ENCODE measurements at places on chromosomes 11 and 22. TPM values are rescaled to one million over a fixed set of nuclear protein-coding genes. Genes with fewer than 3 reads are reported as not detected.

The MAP6 gene
- total RNA-seq, result 0.51 TPM

DNA sequence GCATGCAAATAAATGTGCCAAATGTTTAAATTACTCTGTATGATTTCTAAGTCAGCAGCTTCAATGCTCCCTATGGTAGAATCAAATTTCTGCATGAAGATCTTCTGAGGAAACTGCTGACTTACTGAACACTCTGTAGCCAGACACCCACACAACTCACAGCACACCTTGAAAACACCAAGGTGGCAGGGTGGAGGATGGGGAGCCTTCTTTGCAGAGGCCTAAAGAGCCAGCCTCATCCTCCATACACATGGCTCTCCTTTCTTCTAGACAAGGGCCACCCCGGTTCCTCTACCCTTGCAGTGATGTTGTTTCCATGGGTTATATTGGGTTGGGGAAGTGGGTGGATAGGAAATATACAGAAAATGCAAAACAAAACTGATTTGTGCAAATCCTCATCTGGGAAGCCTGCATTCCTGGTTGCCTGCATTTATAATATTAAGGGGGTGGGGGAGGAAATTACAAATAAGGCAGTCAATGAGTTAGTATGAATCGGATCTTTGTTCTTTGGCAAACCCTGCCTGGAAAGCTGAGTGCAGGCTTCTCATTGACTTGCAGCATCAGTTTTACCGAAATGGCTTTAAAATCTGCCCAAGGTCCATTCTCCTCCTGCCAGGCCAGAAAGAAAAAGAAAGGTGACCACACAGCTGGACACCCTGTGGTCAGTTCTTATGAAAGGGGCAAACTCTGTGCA, 15.8 kb upstream of the ETS1 start:
- DNase-seq, result no peak

The C11orf52 gene
- 0.47 TPM for total RNA-seq

DNA sequence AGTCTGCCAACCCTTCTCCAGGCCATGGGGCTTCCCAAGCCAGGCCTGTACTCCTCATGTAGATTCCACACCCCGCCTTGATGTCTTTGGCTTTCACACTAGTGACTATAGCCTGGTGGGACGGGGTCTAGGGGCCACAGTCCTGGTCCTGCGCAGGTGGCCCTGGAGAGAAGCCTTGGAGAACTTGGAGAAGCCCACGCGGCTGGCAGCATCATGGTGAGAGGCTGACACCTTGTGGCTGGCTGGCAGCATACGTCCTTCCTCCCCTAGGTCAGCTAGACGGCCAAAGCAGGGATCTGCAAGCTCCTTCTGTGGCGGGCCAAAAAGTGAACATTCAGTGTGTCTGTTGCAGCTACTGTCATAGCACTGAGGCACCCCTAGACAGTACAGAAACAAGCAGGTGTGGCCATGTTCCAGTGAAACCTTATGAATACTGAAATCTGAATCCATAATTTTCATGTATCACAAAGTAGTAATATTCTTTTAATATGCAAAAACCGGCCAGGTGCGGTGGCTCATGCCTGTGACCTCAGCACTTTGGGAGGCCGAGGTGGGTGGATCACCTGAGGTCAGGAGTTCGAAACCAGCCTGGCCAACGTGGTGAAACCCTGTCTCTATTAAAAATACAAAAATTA, 42.0 kb downstream of the FAM83F start:
- DNase-seq, result peak; percentile 90

The OR5A1 gene
- under 0.01 TPM for total RNA-seq

GRCh38 chr11:72770799-72771198, 18.6 kb upstream of the ARAP1 start:
- DNase-seq, result no peak

GRCh38 chr11:132541794-132542193, 990.5 kb downstream of the OPCML start:
- no peak for DNase-seq

The IL10RA gene
- total RNA-seq, result 0.09 TPM

GRCh38 chr11:76030968-76031590, 175.2 kb downstream of the WNT11 start:
- peak; percentile 72 for DNase-seq

The NCF4 gene
- total RNA-seq, result 0.17 TPM

The RAPSN gene
- total RNA-seq, result 0.19 TPM

DNA sequence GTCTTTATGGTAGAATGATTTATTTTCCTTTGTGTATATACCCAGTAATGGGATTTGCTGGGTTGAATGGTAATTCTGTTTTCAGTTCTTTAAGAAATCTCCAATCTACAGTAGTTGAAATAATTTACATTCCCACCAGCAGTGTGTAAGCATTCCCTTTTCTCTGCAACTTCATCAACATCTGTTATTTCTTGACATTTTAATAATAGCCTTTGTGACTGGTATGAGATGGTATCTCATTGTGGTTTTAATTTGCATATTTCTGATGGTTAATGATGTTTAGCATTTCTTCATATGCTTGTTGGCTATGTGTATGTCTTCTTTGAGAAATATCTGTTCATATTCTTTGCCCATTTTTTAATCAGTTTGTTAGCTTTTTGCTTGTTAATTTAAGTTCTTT, 901.2 kb downstream of the METTL15 start:
- DNase-seq, result no peak

The GSTP1 gene
- total RNA-seq, result 1,138 TPM

The UBQLN3 gene
- not detected for total RNA-seq

The ACR gene
- total RNA-seq, result 0.34 TPM

GRCh38 chr11:85663080-85663752, 1.7 kb downstream of the CREBZF start:
- DNase-seq, result peak; percentile 21

The OR6T1 gene
- total RNA-seq, result not detected

The CARD10 gene
- 61.6 TPM for total RNA-seq

The TBX1 gene
- 69.6 TPM for total RNA-seq

The CD3E gene
- total RNA-seq, result not detected

Data from dermis blood vessel endothelial cell (primary cell).